Stimulated activated naive CD4-positive, alpha-beta T cell (primary cell): ENCODE measurements at places on chromosomes 5 and 9.

DNA sequence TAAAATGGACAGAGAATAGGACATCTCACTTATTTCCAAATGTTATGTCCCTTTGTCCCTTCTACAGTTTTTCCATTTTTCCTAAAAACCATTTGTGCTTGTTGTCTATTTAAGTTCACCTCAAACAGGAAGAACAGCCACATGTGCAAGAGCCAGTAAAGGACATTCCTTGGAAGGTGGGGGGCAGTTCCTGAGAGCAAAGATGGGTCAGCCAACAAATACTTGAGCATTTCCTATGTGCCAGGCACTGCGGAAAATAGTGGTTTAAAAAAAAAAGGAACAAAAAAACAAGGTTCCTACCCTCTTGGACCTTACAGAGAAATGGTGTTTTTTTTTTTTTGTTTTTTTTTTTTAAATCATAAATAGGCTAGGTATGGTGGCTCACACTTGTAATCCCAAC lies 26.8 kb downstream of the ANP32B start:
- DNase-seq = no peak

GRCh38 chr5:3210531-3210930 lies 385.1 kb upstream of the IRX1 start:
- no peak for DNase-seq

GRCh38 chr5:143056339-143056704 lies 286.1 kb downstream of the ARHGAP26 start:
- no peak for DNase-seq

DNA sequence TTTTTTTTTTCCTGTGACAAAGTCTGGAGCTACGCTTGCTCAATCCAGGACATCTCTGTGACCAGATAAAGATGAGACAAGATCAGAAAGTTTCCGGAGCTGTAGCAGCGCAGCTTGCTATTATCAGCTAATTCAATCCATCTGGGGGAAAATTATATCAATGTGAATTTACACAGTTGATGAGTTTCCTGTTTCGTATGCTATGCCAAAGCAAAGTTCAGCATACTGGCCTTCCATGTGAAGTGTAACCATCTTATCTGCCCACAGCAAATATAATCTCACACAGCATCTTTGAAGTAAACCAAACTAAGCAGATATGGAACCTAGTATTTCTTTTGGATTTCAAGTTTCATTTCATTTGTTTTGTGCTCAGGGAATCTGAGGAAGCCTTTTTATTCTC lies 1767.7 kb downstream of the EFNA5 start:
- DNase-seq = no peak
